Cortex of kidney (tissue), 1 donor: ENCODE measurements at places on chromosomes 3 and 15.

- DNase-seq: no peak
Observed at GRCh38 chr3:18247139-18247695, 177.9 kb downstream of the SATB1 start.

GRCh38 chr15:29121369-29121656 is 148.3 kb downstream of the NSMCE3 start:
- DNase-seq: no peak

GRCh38 chr3:128867200-128868125 is 12.0 kb upstream of the ACAD9 start:
- DNase-seq: no peak

GRCh38 chr3:102346897-102347296 is 87.9 kb upstream of the ZPLD1 start:
- no peak for DNase-seq

DNA sequence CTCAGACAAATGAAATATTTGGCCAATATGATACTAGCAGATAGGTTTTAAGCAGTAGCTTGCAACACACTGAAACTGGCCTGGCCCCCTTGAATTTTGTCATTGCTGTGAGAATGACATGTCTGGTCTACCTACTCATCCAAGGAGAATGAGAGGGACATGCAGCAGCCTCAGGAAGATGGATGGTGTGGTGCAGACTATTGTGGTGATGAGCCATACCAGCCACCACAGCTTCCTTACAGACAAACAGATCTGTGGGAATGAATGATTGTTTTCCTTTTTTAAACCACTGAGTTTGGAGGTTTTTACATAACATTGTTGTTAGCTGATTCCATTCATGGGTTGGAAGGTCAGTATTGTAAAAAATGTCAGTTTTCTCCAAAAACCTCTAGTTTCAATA is 133.7 kb upstream of the POU1F1 start:
- no peak for DNase-seq

GRCh38 chr15:92104072-92104471 is 250.6 kb downstream of the SLCO3A1 start:
- no peak for DNase-seq
